ENCODE measurements at places on chromosomes 12 and 14.

DNA sequence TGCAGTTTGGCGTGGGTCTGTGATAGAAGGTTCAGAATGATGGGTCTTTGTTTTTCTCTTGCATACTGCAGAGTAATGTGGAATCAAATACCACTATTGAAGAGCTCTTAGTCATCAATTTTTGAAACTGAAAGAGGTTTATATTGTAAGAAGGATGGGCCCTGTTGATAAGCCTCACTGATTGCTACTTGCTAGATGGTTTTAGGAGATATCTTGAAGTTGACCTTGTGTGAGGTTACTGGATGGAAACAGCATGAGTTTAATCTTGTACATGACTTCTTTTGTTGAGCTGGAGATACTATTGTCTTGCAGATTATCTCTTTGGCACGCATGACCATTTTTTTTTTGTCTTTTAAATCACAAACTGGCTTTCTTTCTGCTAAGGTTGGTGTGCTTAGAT lies 13.8 kb downstream of the BICD1 start:
- DNase-seq: no peak

- DNase-seq: no peak
These were observed 71.5 kb upstream of the ARID2 start for GRCh38 chr12:45658020-45658419.

DNA sequence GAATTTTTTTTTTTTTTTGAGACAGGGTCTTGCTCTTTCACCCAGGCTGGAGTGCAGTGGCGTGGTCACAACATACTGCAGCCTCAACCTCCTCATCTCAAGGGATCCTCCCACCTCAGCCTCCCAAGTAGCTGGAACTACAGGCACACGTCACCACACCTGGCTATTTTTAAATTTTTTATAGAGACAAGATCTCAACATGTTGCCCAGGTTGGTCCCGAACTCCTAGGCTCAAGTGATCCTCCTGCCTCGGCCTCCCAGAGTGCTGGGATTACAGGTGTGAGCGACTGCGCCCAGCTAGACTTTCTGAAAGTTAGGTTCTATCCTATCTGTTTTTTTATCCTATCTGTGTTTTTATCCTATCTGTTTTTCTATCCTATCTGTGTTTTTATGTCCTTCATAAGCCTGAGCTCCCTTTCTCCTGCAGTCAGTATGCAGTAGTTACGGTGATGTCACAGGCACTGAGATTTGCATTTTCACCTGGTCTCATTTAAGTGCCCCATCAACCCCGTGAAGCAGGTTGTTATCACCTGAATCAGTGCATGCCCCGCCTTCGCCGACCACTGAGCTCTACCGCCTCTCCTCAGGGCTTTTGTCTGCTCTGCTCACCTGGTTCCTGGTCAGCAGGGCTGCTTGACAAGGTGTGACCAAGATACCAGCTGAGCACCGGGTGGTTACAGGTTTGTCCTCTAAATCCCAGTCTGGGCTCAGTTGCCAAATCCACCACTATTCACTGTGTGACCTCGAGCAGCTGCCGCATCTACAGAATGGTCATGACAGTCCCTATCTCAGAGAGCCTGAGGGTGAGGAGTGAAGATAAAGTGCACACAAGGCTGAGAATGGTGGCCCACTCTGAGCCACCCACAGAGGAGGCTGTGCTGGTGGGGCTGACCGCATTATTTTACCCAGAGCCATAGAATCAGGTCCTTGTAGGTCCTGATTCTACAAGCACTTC lies 33.1 kb downstream of the SYNDIG1L start:
- no peak for DNase-seq

DNA sequence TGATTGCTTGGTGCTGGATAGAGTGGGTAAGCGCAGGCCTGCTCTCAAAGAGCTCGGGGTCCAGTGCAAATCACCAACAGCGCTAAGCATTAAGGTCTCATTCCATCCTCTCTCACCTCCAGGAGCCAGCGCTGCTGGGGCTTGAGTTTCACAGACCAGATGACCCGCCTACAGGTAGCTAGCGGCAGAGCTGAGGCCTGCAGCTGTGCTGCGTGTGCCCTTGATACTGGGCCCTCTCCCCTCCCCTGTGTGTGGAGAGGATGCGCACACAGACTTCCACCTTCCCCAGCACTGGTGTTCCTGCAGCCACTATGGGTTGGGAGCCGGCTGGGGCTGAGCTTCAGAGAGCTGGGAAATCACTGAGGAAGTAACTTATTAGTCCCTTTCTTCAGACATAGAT lies 149.9 kb downstream of the CALM1 start:
- DNase-seq: no peak

Measured in CD4-positive, alpha-beta T cell treated with Interleukin-17A for 1 hour (primary cell).